ENCODE measurements at places on chromosomes 2 and 18.

- no peak for DNase-seq
Measured at GRCh38 chr2:238509903-238510302, 83.2 kb downstream of the ASB1 start.

DNA sequence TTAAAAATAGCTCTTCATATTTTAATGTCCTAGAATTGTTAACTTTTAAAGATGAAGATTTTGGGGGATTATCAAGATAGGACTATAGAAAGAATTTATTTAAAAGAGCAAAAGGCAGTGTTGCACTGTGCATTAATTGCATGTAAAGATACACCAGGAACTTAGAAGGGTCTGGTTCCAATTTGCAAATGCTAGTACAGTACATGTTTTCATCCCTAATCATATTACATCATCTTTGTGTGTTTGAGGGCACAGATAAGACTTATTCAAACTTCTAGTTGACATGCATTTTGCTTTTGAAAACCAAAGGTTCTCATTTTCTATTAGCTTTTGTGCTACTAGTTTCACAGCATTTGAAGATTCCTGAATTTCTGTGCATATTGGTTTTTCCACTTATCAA lies 231.7 kb upstream of the LYPD1 start:
- DNase-seq: no peak

DNA sequence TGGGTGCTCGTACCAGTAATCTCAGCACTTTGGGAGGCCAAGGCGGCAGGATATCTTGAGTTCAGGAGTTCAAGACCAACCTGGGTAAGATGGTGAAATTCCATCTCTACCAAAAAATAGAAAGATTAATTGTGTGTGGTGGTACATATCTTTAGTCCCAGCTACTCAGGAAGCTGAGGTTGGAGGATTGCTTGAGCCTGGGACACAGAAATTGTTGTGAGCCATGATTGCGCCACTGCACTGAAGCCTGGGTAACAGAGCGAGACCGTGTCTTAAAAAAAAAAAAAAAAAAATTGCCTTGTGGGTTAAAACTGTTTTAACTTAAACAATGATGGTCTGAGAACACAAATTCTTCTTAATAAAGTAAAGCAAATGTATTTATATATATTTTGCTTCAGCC lies 49.6 kb downstream of the ATP9B start:
- no peak for DNase-seq

GRCh38 chr2:32746669-32747068 lies 118.8 kb downstream of the TTC27 start:
- no peak for DNase-seq

- DNase-seq: no peak
Measured at GRCh38 chr18:9885170-9886004, at the start of gene TXNDC2. Gene TXNDC2, plus strand, starts transcription at chr18:9885973. Its CDS starts 708 bp downstream, at chr18:9886681.

Data from NCI-H1417 treated with DMSO at 0.1 percent for 48 hours (cell line).